ENCODE measurements at places on chromosomes 7 and 10.

DNA sequence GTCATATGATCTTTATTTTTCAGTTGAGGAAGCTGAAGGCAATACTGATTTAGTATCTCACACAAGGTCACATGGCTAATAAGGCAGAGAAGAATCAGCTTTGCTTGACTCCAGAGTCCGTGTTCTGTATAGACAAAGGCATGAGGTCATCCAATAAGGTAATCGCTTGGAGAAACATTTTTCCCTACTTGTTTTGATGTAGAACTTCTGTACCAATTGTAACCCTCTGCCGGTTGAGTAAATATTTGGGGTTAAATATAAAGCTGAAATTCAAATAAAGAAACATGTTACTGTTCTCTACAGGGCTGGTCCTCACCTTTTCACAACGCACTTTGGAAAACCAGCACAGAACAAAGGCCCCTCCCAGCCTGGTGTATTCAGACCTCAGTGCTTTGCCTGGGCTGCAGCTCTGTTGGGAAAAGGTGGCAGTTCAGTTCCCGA is 83.0 kb upstream of the INSYN2A start:
- DNase-seq: no peak

- DNase-seq: no peak
Observed at GRCh38 chr7:85587785-85588184, 400.9 kb upstream of the SEMA3D start.

DNA sequence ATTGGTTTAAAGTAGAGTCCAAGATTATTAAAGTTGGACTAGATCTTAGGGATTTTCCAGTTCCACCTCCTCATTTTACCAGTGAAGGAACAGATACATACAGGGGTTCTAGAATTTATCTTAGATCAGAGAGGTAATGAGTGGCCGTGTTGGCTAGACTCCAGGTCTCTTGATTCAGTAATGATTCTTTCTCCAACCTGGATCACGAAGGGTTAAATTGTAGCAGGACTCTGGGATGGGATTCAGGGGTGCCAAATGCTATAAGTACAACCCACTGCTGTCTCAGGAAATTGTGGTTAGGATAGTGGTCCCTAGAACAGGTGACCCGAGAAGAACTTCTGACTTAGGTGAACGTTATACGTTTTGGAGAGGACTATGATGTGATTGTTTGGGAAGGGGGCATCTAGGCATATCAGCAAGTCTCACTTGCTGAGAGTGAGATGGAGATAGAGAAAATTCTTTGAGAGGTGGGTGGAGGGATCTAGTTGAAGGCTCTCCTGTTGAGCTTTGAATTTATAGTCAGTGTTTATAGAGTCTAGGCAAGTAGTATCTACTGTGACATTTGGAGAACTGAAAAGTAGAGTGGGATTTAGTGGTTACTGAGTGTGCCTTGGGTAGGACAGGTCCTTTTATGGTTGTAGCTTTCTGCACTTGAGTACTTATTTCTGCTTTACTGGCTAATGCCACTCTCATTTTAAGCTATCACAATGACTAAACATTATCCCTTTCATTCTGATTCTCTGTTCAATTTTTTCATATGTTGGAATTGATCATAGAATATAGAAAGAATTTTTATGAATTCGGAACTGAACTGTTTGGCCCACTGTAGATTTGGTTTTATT is 58.3 kb downstream of the ST7 start:
- no peak for DNase-seq

DNA sequence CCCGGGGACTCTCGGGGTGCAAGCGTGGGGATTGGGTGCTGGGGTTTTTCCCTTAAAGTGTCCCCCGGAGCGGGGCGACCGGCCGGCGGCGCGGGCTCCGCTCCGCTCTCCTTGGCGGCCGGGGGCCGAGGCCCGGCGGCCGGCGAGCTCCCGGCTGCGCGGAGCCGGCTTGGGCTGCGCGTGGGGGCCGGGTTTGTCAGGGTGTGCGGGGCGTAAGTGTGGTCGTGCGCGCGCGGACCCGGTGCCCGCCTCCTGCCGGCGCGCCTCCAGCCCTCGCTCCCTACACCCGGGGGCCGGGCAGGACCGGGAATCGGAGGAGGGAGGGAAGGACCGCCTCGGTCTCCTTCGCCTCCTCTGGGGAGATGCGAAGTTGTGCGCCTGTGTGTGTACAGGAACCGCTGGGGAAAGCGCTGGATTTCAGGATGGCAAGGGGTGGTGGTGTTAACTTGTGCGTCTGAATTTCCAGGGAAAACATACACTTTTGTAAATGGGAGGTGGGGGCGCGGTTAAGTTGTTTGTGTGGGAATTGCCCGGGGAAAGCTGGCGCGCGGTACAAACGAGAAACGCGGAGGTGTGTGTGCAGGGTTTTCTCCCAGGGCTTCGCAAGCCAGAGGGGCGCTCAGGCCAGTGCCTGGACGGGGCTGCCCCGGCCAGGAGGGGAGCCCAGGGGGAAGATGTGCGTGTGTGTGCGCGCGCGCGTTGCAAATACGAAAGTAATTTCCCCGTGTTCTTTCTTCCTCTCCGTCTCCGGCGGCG is 737 bp downstream of the ZMIZ1 start:
- peak; percentile 62 for DNase-seq

- DNase-seq: peak; percentile 77
Observed at GRCh38 chr7:69992938-69993337, 394.7 kb downstream of the AUTS2 start.

DNA sequence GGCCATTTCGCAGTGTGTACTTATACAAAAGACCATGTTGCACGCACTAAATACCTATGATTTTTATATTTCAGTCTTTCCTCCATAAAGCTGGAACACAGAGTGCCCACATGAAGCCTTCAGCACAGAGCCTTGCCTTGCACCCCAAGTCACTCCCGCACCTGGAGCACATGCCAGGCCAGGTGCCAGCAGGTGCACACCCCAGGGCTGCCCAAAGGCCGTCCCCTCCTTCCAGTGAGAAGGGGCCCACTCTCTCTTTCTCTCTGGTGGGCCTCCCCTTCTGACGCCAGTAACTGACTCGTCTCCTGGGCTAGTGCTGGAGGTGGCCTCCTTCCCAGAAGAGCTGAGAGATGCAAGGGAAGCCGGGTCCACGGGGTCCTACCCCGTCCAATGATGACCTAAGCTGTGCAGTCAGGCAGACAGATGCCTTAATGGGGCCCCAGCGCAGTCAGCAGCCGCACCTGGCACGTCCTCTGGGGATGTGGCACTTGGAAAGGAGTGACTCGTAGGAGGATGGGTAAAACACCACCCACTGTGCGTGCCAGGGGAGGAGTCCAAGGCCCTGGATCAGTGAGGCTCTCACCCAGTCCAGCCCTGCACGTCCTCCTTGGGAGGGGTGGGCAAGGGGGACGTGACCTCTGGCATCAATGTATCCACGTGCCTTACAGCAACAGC is 17.7 kb upstream of the SHH start:
- DNase-seq: no peak

DNA sequence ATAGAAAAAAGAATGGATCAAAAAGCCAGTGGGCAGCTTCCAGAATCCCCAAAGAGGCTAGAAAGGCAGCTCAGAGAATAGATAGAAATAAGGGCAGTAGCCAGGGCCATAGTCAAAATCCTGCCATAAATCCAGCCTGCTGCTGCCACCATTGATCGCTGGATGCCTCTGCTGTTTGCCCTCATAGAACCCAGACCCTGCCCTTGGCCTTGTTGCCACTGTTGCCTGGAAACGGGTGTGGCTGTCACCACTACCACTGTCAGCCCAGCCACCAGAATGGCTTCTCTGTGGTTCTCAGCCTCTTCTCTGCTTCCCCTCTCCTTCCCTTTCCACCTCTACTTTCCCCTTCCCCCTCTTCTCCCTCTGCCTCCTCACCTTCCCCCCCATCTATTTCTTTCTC is 57.8 kb downstream of the HHEX start:
- DNase-seq: peak; percentile 73

GRCh38 chr10:123093489-123093888 is 42.3 kb upstream of the HMX3 start:
- no peak for DNase-seq

DNA sequence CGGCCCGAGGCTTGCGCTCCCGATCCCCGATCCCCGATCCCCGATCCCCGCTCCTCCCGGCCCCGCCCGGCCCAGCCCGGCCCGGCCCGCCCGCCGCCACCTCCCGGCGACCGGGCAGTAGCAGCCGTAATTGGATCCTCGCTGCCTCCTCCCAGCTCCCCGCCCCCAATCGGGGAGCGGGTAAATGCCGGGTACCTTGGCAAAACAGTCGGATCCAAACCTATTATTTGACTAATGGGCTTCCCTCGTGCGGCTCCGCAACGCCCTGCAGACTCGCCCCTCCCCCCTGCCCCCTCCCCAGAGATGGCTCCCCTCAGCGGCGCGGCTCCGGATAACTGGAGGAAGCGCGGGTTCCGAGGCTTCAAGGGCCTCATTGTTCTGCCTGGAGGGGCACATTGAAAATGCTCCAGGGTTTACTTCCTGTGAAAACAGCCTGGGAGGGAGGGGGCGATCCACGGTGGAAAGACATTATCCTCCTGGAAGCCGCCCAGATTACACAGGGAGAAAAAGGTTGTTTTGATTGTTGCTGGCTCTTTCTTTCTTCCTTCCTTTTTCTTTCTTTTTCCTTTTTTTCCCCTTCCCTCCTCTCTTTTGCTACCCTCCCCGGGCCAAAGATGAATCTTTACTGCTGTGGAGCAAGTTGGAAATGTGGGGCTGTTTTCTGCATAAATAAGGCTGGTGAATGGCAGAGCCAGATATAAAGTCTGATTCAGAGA is 94.7 kb upstream of the ZMIZ1 start:
- DNase-seq: no peak

DNA sequence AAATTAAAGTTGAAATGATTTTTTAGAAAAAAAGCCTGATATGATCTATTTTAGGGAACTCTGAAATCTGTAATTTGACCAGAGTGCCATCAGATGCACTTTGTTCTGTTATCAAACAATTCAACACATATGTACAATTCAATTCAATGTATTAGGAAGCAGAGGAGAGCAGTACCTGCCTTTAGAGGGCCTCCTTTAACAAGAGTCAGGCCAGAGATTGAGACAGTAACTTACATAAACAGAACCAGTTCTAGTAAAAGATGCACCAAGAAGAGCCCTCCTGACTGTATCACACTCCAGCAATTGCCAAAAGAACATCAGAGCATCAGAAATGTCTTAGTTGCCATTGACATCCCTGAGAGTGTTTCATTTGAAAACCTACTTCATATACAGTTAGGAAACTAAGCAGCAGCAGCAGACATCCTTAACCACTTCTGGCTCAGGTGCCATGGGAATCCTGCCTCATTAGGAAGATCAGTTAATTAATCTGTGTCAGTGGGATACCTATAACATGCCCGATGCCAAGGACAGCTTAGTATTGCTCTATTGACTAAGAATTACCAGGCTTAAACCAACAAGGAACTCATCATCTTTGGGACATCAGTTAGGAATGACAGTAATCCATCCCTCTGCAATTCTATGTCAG is 1222.6 kb upstream of the LRRN3 start:
- DNase-seq: no peak

GRCh38 chr7:139709485-139709884 is 68.3 kb downstream of the HIPK2 start:
- DNase-seq: no peak

- DNase-seq: no peak
Observed at GRCh38 chr7:114821030-114821900, 100.6 kb upstream of the MDFIC start.

GRCh38 chr10:124975977-124976514 is 34.1 kb downstream of the ZRANB1 start:
- no peak for DNase-seq

- DNase-seq: no peak
Observed at GRCh38 chr10:121497513-121498470, 100.5 kb downstream of the FGFR2 start.

- no peak for DNase-seq
Observed at GRCh38 chr7:117666031-117666430, 186.2 kb downstream of the CFTR start.

DNA sequence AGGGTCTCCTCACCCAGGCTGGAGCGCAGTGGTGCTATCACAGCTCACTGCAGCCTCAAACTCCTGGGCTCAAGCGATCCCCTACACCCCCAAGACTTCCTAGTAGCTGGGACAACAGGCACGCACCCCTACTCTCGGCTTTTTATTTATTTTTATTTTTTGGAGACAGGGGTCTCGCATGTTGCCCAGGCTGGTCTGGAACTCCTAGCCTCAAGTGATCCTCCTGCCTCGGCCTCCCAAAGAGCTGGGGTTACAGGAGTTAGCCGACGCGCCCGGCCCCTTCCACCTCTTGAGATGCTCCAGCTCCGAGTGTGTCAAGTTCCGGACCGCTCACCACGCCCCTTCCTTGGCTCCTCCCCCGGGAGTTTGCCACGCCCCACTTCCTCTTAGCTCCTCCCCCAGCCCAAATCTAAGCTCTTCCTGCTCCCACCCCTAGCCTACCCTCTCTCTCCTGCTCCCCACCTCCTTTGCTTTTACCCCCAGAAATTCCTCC is 6.3 kb downstream of the NAT16 start:
- peak; percentile 67 for DNase-seq

DNA sequence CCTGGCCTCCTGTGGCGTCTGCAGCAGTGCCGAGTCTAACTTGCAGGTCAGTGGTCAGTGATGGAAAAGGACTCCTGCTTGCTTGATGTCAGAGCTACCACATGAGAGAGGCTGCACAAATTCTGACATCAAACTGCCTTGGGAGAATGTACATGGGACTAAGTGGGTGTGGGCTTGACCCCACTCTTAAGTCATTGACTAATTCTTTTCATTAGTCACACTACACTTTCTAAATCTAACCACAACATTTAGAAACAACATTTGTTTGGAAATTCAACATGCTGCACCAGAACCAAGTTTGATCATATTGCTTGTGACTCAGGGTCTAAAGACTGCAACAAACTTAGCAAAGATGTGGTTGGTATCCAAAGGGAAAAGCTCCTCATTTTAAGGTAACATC is 24.4 kb upstream of the CDC14C start:
- no peak for DNase-seq

- no peak for DNase-seq
Observed at GRCh38 chr7:100708395-100708794, 2.5 kb downstream of the POP7 start.

DNA sequence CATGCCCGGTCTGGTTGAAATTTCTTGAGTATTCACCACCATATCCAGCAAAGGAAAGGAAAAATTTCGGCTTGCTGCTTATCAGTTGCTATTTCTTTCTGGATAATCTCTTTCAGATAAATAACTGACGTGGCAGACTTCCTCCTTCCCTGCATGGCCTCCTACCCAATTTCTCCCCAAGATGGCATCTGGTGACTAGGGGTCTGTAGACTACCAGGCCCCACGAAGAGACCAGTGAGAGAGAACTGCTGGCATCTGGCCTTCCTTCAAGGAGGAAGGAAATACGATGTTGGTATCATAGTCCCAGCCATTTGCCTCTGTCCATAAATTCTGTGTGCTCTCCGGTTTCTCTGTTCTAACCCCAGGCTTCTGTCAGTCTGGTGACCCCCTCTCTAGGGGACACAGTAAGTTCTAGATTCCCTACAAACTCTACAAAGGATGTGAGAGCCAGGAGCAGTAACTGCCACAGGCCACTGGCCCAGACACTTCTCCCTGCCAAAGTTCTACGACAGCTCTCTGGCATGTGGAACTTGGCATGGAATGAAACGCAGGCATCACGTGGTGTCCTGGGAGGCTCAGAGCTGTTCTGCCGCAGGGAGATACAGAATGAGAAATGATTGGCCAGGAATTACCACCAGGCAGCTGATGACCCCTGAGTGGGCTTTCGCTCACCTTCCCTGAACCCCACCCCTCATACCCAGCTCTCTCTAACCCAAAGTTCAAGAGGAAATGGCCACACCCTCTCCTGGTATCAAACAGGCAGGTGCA is 30.0 kb upstream of the MSRB2 start:
- DNase-seq: no peak

GRCh38 chr7:120995654-120996053 is 7.1 kb downstream of the CPED1 start:
- no peak for DNase-seq

- DNase-seq: no peak
Observed at GRCh38 chr7:150855046-150855445, 2.7 kb downstream of the AOC1 start.
